ENCODE measurements at places on chromosomes 7 and 10. TPM values are rescaled to one million over a fixed set of nuclear protein-coding genes. Genes with fewer than 3 reads are reported as not detected.

- no peak for DNase-seq
Measured at GRCh38 chr10:109889867-109890266, 33.4 kb downstream of the XPNPEP1 start.

DNA sequence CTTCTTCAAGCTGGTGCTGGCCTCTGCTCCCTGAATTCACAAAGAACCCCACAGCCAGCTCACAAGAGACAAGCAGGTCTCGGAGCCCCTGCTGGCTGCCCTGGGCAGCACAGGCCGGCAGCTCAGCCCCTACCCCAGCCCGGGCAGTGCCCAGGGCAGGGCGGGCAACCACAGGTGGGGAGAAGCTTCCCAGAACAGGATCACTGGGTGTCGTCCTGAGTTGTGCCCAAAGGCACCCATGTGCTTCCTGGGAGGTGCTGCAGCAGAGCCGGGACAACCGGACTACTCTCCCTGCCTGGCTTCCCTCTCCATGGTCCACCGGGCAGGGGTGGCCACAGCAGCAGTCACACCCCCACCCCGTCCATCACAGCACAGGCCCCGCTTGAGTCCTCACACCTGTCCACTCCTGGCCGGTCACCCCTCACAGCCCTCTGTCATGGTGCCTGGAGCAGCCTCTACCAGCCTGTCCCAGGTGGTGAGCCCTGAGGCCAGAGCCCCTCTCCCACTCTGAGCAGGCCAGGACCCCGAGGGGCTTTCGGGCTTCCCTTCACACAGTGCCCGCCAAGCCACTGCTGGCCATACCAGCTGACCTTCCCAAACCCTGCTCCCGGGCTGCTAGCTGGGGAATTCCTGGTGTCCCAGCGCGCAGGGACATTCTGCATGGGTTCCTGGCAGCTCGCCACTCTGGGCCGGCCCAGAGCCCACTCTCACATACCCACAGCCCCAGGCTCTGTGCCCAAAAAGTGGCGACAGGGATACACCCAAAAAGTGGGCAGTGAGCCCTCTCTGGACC lies 3.1 kb downstream of the RASGEF1A start:
- DNase-seq = no peak

DNA sequence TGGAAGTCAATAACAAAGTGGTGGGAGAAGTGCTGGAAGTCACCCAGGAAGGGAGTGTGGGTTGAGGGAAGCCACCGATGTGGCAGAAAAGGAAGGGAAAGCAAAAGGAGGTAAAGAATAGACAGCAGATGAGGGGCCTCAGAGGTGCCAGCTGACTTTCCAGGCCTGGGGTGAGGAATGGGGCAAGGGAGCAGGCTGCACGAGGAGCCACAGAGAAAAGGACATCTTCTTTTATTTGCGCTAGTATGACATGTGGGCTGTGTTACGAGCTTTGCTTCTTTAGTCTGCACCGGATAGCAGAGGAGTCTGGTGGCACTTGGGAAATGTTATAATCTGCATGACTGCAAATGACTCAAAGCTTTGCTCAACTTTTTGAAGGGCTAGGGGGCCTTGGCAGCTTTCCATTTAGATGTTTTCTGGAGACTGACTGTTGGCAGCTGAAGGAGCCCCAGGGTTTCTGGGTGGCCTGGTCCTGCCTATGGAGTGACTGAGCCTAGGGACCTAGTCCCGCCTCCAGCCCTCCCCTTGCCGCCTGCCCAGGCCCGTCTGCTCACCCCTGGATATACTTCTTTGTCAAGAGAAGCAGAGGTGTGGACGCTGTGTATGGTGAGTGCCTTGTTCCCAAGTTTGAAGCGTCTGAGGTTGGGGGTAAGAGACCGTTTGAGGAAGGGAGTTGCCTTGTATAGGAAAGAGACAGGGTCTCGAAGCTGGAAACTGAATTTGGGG lies 5.1 kb downstream of the PRXL2A start:
- DNase-seq = no peak

DNA sequence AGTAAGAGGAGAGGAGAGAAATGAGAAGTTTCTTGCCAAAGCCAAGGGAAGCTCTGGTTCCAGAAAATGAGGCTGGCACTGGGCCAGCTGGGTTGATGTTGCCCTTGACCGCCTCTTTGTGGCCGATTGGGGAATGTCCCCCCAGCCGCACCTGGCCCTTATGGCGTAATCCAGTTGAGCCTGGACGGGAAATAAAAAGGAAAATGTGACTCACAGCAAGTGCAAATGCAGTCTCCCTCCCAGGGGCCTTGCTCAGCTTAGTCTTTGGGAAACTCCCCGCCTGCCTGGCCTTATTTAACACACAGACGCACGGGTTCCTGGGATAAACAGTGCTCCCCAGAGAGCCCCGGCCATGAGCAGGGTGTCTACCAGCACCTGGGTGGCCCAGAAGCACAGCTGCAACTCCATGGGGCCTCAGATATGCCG lies 174.8 kb downstream of the KIAA1217 start:
- DNase-seq = peak; percentile 70

GRCh38 chr10:118445535-118445934 lies 103.4 kb upstream of the FAM204A start:
- DNase-seq = no peak

GRCh38 chr10:93463723-93464476 lies 18.2 kb downstream of the MYOF start:
- DNase-seq = no peak

GRCh38 chr10:72997099-72997498 lies 42.5 kb upstream of the PLA2G12B start:
- no peak for DNase-seq

DNA sequence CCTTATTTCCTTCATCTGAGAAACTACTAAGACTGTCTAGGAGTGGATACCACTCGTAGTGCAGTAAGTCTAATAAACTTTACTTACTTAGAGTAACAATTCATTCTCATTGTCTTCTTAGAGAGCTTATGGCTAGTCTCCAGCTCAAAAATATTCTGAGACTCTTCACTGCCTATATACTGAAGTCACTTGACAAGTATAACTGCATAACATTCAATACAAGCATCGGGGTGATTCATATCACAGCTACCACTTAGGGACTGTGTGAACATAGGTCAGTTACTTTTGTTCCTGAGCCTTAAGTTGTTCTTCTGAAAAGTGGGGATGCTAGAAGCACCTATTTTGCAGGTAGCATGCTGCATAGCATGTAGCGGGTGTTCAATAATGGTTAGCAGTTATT lies 111.0 kb downstream of the HTR7 start:
- DNase-seq = no peak

- no peak for DNase-seq
Measured at GRCh38 chr10:128297709-128298378, 171.6 kb upstream of the MKI67 start.

GRCh38 chr10:5514226-5514850 lies 10.4 kb upstream of the CALML3 start:
- no peak for DNase-seq

GRCh38 chr10:127310923-127311322 lies 114.5 kb upstream of the INSYN2A start:
- DNase-seq = no peak

DNA sequence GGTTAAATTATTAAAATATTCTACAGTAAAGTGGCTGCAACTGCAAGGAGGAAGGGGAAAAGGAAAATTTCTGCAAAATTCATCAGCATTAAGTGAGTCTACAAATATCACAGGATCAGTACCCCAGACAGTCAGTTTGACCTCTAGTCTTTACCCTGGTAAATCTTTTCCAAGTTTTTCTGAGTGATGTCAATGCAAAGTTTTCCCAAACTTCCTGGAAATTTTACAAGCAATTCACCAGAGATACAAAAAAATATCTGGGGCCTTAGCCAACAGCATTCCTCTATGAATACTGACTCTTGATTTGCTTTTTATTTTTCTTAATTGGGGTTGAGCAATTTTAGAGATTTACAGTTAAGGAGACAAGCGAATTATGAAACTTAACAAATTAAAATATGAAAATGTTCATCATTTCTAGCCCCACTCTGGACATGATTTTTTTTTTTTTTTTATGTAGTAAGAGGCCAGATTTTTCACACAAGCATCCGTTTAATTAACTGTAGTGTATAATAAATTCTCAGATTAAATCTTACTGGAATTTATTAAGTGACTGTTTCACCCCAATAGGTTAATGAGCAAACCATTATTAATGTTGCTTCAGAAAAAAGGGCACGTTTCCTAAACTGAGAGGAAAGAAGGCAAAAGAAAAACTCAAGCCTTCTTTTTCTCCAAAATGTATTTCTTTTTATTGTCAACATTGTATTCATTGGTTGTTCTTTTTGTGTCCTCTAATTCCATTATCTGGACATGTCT lies 539.5 kb upstream of the FZD8 start:
- DNase-seq = no peak

DNA sequence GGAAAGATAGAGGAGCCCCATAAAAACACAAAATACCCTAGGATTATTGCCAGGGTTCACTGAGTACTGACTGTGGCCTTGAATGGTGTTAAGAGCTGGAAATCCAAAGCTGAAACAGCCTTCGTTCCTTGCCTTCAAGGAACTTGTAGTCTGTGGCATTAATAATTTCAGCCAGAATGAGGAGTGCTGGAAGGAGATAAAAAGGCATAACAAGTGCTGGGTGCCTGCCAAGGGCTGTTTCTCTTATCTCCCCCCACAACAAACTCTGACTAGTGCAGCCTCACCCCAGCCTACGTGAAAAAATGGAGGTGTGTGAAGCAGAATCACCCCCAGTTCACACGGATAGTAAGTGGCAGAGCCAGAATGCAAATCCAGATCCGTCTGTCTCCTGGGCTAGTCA lies 199.1 kb upstream of the LYZL2 start:
- no peak for DNase-seq

GRCh38 chr7:120273476-120273975 lies 551 bp downstream of the KCND2 start:
- peak; percentile 38 for DNase-seq

GRCh38 chr7:13742811-13743210 lies 246.7 kb downstream of the ETV1 start:
- peak; percentile 37 for DNase-seq

DNA sequence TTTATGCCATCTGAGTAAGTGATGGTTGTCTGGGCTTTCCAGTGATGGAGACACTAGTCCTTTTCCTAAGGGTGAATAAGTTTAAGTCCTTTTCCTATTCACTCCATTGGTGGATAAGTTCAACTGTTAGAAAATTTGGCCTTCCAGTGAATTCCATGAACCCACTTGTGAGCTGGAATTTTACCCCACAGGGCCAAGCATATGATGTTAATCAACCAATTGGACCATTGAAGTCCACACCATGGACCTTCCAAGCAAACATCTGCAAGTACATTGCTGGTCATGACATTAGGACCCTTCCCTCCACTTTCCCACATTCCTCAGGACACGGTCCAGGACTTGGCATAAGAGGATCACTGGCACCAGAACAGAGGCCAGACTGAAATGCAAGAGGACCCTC lies 381.4 kb downstream of the RPS24 start:
- DNase-seq = no peak

DNA sequence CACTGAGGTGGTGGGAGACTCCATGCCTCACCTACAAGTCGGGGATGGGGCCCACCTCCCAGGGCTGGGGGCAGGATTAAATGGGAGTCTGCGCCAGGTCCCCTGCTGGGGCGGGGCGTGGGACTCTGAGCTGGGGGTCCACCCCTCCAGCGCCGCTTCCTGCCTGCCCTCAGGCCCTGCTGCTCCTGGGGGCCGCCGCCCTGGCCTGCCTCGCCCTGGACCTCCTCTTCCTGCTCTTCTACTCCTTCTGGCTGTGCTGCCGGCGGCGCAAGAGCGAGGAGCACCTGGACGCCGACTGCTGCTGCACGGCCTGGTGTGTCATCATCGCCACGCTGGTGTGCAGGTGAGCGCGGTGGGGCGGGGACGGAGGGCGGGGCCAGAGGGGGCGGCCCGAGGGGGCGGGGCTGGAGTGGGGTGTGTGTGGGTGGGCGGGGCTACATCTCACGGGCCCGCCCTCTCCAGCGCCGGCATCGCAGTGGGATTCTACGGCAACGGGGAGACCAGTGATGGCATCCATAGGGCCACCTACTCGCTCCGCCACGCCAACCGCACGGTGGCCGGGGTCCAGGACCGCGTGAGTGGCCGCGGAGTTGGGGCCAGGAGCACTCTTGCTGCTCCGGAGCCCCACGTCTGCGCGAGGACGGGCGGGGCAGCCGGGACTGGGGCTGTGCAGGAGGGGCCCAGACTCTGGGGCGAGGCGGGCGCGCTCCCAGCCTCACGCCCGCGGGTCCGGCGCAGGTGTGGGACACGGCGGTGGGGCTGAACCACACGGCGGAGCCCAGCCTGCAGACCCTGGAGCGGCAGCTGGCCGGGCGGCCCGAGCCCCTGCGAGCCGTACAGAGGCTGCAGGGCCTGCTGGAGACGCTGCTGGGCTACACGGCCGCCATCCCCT lies 15.1 kb downstream of the TTYH3 start:
- no peak for DNase-seq

GRCh38 chr10:25094590-25094989 lies 78.2 kb downstream of the THNSL1 start:
- DNase-seq = no peak

DNA sequence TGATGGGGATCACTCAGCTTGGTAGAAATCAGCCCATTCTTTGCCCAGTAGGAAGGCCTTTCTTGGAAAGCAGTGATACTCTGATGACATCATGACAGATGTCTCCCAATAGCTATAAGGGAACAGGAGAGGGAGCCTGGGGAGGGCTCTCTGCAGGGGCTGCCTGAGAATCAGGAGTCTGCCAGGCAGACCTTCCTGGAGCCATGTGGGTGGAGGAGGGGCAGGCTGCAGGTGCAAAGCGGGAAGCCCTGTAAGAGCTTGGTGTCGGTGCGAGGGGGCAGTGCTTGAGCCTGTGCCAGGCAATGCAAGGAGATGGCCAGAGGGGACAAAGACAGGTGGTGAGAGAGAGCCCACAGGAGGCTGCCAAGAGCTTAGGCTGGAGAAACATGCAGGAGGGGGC lies 5.0 kb upstream of the TNS3 start:
- DNase-seq = no peak

GRCh38 chr10:90935581-90936275 lies 14.8 kb upstream of the ANKRD1 start:
- no peak for DNase-seq

DNA sequence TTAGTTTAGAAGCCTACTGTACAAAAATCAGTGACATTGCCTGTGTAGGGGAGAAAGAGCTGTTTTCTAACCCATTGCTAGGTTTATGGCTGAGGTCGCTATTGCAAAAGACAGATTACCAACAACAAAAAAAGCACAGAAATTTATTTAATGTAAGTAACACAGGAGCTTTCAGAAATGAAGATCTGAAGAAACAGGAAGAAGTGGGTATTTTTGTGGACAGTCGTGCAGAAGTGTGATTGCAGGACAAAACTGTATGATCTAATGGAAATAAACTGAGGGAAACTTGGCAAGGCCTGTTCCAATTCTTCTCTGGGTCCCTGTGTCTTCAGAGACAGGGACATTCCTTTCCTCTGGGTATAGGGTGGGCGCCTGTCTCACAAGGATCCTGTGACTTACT lies 87.4 kb downstream of the APBB1IP start:
- DNase-seq = no peak

Gene POLL
- total RNA-seq = 44.8 TPM

Gene SLC18A2
- 1.3 TPM for total RNA-seq

Gene PNLIP
- not detected for total RNA-seq

Gene NODAL
- 1.5 TPM for total RNA-seq

Gene UTF1
- total RNA-seq = 0.38 TPM

Gene ELAPOR2
- 59.4 TPM for total RNA-seq

Gene GPR26
- total RNA-seq = 0.05 TPM

Gene EEPD1
- total RNA-seq = 12.6 TPM

Gene C7orf57
- total RNA-seq = not detected

Gene PDE6C
- total RNA-seq = not detected

Gene ADAM12
- total RNA-seq = 9.0 TPM

Gene LIPJ
- not detected for total RNA-seq

Gene WAC
- 122 TPM for total RNA-seq

Gene MYOF
- 12.4 TPM for total RNA-seq

Gene IL6
- total RNA-seq = not detected

Gene SPACDR
- total RNA-seq = 4.3 TPM

Gene TRUB1
- 15.4 TPM for total RNA-seq
